Activated CD4-positive, alpha-beta T cell treated with anti-CD3 and anti-CD28 coated beads, Interleukin-2, amount 10 ng/mL, durations not matched to agents 24 days and 14 days (primary cell): ENCODE measurements at places on chromosomes 3 and 15.

- no peak for DNase-seq
These were observed 65.9 kb upstream of the ACTC1 start for GRCh38 chr15:34861214-34861613.

GRCh38 chr3:42732196-42732828, 29.7 kb upstream of the HHATL start:
- DNase-seq: no peak

DNA sequence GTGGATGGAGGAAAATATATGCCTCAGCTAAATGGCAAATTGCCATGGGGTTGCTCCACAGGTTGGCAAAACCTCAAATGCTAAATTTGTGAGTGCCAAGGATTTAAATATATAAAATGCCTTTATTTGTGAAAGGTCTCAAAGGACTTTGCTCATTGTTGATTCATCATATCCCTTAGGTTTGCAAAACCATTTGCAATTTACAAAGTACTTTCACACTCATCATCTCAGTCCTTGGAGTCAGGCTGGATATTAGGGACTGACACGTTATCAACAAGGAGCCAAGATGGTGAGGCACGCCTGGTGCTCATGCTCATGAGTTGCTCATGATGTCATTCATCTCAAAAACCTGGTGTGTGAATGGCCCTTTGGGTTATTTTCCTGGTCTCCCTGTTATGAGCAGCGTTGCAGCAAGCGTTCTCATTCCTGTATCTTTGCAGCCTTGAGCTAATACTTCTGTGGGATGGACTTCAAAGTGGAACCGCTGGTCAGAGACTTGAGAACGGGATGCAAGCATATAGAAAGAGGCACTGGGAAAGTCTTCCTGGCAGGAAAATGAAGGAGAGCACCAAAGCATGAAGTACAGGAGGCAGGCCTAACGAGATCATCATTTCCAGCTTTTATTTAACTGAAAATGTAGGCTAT, 66.0 kb downstream of the MYO1E start:
- no peak for DNase-seq

DNA sequence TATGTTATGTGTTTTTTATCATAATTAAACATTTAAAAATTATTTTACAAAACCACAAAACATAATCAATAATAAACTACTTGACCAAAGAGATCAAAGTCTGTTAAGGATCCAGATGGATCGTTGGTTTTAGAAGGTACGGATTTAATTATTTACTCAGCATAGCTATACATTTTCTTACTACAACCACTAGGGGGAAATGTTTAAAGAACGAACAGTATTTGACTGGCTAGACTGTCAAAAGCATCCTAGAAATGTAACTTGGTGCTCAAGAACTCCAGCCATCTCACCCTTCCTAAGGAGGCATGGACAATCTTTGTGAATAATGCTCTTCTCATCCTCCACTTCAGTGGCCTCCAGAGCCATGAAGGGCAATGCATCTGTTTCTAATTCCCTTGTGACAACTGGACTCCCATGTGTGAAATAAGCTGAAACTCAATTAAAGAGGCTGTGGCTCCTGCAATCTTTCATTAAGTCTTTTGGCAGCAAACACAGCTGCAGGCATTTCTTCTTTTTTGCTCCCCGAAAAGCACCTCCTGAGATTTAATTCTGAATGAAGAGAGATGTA, 94.7 kb upstream of the TUSC7 start:
- DNase-seq: no peak

DNA sequence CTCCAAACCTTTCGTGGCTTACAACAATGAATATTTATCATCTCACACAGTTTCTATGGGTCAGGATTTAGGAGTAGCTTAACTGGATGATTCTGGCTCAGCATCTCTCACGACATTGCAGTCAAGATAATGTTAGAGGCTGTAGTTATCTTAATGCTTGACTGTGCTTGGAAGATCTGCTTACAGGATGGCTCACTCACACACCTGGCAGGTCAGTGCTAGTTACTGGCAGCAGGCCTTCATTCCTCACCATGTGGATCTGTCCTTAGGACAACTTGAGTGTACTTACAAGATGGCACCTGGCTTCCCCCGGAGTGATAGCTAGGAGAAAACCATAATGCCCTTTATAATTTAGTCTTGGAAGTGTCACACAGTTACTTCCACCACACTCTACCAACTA, 32.8 kb upstream of the OXTR start:
- DNase-seq: peak; percentile 36

DNA sequence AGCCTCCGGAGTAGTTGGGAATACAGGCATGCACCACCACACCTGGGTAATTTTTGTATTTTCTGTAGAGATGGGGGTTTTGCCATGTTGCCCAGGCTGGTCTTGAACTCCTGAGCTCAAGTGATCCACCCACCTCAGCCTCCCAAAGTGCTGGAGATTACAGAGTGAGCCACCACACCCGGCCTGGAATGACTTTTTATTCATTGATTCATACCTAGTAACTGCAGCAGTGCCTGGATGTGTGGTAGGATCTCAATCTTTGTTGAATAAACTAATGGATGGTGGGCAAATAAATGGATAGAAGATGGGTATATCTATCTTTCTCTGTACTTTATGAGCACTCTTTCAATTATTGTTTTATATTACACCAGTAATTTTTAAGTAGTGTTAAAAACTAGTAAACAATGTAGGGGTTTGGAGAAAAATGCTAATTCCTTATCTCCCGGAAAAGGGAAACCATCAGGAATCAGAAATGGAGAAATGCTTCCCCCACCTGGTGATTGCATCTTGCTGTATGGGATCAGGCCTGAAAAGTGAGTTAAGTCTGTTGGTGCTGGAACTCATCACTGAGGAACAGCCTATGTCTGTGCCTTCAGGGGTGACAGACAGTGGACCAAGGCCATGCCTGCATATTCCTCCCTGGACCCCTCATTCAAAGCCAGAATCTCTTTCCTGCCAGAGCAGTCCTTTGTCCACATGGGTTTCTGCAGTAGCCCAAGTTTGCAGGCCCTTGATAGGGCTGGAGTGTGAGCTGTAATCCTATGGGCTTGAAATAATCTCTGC, 161.0 kb upstream of the CTDSPL start:
- DNase-seq: no peak
